ENCODE measurements at places on chromosomes 6 and 20. TPM values are rescaled to one million over a fixed set of nuclear protein-coding genes. Genes with fewer than 3 reads are reported as not detected.

TRIM40 gene
- not detected for polyA plus RNA-seq

FAM209B gene
- polyA plus RNA-seq: not detected

CCN2 gene
- 38.6 TPM for polyA plus RNA-seq

RFX6 gene
- not detected for polyA plus RNA-seq

BMP7 gene
- 4.6 TPM for polyA plus RNA-seq

CALHM6 gene
- polyA plus RNA-seq: 3.8 TPM

C6orf15 gene
- polyA plus RNA-seq: not detected

DNA sequence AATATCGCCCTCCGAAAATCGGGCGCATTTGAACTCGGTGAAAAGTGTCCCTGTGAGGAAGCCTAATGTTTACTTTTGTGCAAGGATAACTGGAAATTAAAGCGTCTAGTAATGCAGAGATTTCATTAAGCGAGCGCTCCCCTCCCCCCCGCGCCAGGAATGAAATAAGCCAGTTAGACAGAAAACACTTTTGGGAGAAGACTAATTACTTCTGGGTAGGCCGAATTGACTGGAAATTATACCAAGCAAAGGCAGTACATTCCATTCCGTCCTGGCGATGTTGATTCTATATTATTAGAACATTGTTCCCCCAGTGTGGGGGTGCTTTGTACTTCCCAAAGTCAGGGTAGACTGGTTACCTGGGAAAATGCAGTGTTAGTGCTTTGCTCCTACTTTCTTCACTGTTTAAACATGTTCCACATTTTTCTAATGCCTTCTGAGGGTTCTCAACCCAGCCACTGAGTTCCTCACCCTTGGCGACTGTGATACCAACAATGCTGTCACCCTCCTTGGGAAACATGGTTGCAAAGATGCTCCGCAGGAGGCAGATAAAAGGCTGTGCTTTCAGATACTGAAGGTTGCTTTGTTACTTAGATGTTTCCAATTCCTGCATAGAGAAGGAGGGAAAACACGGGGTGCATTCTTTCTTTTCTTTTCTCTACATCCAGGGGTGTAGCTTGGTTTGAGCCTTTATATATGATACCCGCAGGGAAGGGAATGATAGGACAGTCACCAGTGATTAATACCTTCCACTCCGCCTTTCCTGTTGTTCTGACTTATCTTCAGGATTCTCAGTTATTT, 2.6 kb downstream of the GJA1 start:
- DNase-seq: peak; percentile 54

- no peak for DNase-seq
Observed at GRCh38 chr6:40042232-40042631, 108.0 kb upstream of the MOCS1 start.

- no peak for DNase-seq
Observed at GRCh38 chr6:94769197-94769596, 808.1 kb upstream of the MANEA start.

- DNase-seq: no peak
Observed at GRCh38 chr6:63649847-63650265, 14.3 kb downstream of the PHF3 start.

- no peak for DNase-seq
Observed at GRCh38 chr20:43975096-43975768, 60.6 kb downstream of the TOX2 start.

- no peak for DNase-seq
Observed at GRCh38 chr6:93371756-93372155, 47.6 kb downstream of the EPHA7 start.

DNA sequence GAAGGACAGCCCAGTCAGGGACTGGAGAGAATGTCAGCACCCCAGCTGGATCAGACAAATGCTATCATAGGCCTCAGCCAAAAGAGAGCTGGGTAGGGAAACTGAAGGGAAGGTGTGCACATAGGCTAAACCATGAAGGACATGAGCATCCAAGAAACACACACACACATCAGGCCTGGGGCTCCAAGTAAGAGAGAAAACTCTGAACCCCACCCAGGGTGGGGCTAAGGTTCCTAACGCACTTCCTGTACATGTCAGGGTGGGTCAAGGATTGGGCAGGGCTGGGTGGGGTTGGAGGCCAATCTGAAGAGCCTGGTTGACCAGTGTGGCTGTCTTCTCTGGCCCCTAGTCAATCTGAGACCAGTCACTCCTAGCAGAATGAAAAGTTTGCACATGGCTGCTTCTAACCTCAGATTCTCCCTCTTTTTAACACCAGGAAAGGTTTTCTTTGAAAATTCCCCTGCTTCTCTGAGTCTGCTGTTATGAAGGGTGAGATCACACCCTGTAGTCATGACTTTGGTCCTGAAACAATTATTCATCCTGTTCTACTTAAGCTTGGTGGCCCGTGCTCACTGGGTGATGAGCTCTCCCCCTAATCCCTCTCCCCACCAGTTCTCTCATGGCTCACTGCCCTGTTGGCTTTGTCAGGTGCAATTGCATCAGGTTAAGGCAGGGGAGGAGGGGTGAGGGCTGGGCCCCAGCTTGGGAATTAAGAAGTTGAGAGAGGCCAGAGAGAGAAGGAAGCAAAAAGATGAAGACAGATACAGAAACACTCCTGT, 88.4 kb downstream of the MAFB start:
- no peak for DNase-seq
